Colonic mucosa (tissue), 4 donors: ENCODE measurements at places on chromosomes 3 and 15.

DNA sequence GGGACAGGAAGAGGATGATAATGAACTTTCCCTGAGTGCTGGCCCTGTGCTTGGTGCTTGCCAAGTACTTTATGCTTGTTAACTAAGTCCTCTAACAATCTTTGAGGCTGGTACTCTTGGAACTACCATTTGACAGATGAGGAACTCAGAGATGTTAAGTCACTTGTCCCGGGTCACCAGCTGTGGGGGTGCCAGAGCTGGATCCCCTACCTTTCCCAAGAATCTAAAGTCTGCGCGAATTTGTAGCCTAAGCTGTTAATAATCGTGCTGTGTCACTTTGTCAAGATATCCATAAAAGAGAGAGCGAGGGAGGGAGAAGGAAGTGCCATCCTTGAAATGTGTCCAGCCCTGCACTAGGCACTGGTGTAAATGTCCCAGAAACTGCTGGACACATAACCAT, 19.0 kb upstream of the ACOX2 start:
- DNase-seq, result no peak

DNA sequence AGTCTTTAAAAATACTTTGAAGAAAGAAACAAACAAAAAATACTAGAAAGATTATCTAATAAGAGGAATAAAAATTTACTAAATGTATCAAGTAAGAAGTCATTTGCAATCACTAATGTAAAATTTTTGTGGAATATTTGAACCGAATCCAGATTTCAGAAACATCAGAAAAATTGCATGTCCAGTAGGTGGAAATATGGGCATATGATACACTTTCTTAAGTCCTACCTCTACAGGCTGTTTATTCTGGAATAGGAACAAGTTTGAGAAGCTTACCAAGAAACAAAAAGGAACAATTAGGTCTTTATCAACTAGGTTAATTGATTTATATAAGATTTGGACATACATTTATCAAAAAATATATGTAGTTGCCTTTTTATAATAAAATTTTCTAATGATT, 292.9 kb upstream of the ROBO1 start:
- no peak for DNase-seq

- no peak for DNase-seq
Measured at GRCh38 chr3:133301731-133302130, 98.1 kb upstream of the BFSP2 start.

GRCh38 chr3:158057666-158058065, 48.6 kb downstream of the SHOX2 start:
- DNase-seq, result no peak

- DNase-seq, result no peak
Measured at GRCh38 chr3:186967686-186968085, 37.4 kb downstream of the ST6GAL1 start.

- no peak for DNase-seq
Measured at GRCh38 chr3:30245858-30246622, 360.4 kb upstream of the TGFBR2 start.
